Stomach (tissue), 19 donors: ENCODE measurements at places on chromosomes 11 and 22. TPM values are rescaled to one million over a fixed set of nuclear protein-coding genes. Genes with fewer than 3 reads are reported as not detected.

NFAM1 gene
- 0.15 TPM for polyA plus RNA-seq

KDM4E gene
- not detected for polyA plus RNA-seq

GRCh38 chr22:35568751-35569739, 28.4 kb downstream of the RASD2 start:
- DNase-seq = peak; percentile 28

DNA sequence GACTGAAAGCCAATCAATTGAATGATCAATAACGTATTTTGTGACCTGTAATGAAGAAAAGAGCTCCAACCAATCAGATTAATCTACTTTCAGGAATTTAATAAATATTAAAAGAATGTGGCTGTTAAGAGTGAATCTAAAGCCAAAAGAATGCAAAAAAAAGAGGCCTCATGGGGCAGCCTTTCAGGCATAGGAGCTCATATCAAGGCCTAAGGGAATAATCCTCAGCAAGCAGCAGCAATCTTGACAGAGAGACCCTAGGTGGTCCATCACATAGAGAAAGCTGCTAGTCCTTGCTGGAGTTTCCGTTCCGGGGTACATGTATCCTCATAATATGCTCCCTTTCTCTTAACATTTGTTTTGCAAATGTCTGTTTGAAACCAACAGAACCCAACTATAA, 313.1 kb upstream of the PITPNB start:
- no peak for DNase-seq

GRCh38 chr11:58617976-58618557, 4.4 kb upstream of the CNTF start:
- no peak for DNase-seq

DNA sequence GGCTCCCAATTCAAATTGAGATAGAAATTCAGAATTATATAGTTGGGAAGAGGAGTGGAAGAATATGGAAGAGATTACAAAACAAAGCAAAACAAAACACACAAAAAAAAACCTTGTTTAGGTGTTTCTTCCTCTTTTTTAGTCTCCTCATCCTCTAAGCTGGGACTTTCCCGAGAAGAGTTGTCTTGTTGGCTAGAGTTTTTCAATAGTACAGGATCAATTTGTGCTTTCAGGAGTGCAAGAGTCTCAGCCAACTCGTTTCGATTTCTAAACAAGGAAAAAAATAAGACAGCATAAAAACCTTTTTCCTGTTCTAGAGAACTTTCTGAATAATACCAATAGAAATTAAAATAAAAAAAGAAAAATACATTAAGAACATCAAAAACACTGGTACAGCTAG, 87.8 kb upstream of the CLNS1A start:
- DNase-seq = no peak

GRCh38 chr11:65952052-65952521, 6.8 kb downstream of the TSGA10IP start:
- DNase-seq = no peak

DNA sequence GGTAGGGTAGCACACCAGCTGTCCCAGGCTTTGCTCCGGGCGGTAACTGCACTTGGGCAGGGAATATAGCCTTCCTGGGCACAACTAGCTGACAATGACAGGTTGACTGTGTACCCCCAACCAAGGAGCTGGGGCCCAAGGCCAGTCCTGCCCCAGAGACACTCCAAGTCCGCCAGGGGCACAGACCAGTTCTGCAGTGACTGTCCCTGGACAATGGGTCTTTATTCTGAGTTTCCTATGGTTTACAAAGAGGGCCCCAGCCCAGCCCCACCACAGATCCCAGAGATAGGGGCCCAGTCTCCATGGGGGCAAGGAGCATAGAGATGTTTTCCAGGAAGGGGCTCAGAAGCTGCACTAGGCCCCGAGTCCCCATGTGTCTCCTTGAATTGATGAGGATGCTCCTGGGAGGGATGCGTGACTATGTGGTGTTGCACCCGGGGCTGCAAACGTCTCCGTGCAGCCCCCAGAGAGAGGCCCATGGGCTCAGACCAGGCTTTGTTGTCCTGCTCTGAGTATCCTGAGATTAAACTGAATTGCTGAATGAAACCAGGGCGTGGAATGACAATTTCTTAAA, 48.4 kb downstream of the CD6 start:
- DNase-seq = no peak

GRCh38 chr11:68565768-68566167, 105.2 kb downstream of the PPP6R3 start:
- no peak for DNase-seq

GRCh38 chr11:126547161-126547560, 191.7 kb downstream of the ST3GAL4 start:
- DNase-seq = no peak
